ENCODE measurements at places on chromosomes 4 and X.

GRCh38 chrX:97691901-97692455 is 808.3 kb downstream of the RPA4 start:
- no peak for DNase-seq

GRCh38 chrX:151754047-151754429 is 19.5 kb downstream of the CNGA2 start:
- no peak for DNase-seq

DNA sequence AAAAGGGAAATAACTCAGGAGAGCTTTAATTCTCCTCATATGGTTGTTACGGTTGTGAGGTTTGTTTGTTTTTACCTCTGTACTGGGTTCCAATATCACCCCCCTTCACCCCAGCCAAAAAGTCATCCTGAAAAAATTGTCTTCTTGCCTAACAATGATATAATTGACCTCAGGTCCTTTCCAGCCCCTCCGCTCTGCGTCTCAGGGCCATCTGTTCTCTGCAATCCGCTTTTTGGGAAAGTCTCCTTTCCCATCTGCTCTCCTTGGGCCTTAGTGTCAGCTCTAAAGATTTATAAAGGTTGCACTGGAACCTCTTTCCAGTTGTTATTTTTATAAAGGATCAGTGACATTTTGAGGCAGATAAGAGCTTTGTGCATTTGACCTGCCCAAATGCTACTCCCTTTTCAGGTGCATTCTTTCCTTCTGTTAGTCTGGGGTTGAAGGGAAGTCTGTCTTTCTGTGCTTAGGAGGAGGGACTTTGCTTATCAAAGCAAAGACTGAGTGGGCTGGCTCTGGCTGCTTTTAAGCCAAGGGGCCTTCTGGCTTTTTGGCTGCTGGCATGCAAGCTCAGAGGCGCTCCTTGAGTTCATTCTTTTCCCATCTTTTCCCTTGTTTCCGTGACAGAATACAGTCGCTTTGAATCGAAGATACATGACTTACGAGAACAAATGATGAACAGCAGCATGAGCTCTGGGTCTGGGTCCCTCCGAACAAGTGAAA is 34.1 kb downstream of the DLG3 start:
- DNase-seq, result no peak

DNA sequence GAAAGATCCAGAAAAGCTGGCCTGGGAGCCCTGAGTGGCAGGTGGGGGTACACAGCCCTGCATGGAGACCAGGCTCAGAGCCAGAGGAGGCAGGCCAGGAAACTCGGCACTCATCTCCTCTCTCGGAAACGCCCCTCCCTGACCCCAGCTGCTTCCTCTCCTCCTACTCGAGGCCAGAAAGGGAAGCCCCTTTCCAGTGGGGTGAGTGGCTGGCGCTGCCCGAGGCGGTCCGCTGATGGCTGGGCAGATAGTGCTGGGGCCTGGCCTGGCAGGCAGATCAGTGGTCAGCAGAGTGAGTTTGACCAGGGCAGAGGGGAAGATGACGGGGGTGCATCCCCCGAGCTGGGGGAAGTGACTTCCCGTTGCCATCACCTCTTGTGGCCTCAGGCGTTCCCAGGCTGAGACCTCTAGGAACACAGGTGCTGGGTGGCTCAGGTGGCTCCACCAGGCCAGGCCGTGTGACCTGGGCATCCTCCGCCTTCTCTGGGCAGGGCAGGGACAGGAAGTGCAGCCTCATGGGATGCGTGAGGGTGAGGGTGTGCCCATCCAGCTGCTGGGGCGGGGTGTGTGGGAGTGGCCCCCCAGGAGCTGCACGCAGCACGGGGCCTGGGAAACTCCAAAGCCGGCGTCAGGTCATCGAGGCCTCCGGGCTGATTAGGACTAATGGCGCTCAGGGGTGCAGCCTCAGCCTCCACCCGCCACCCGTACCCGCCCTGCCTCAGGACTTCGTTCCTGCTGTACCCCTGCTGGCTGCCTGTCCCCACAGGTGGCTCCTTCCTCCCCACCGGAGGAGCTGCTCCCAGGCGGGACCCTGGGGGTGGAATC is 5.7 kb downstream of the SH3BP2 start:
- peak; percentile 66 for DNase-seq

DNA sequence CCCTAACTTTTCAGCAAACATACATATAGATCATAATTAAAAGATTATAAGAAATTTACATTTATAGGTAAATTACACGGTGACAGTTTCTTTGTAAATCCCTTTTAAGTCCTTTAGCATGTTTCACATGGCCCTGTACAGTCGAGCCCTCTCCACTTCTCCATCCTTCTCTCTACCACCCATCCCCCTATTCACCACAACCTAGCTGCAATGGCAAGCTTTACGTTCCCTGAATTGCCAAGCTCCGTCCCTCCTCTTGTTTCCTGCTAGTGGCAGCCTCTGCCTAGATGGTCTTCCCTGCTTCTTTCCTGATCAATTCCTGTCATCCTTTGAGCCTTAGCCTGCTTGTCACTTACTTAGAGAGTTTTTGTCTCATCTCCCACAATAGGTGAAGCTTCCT is 116.2 kb downstream of the TMA16 start:
- DNase-seq, result no peak

DNA sequence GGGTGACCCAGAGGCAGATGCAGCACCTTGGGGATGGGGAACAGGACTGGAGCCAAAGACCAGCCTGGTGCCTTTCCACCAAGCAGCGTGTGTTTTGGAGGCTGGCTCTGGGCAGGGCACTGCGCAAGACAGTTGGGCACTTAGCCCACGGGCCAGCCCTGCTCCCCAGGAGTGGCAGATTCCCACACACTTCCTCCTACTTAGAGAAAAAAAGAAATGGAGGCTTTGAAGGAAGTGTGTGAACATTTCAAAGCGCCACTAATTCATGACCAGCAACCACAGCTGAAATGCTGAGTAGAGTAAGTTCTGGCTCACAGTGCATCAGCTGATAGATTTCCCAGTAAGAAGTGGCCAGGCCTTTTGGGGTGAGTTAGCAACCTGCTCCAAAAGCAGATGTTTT is 54.9 kb upstream of the LGI2 start:
- no peak for DNase-seq

- no peak for DNase-seq
Observed at GRCh38 chr4:15012017-15012788, 9.9 kb downstream of the CPEB2 start.

- no peak for DNase-seq
Observed at GRCh38 chrX:9903146-9903545, 64.0 kb upstream of the CLDN34 start.

GRCh38 chrX:130082244-130083106 is 27.8 kb downstream of the ELF4 start:
- peak; percentile 94 for DNase-seq

GRCh38 chr4:138788267-138788790 is 227.3 kb upstream of the NOCT start:
- no peak for DNase-seq

DNA sequence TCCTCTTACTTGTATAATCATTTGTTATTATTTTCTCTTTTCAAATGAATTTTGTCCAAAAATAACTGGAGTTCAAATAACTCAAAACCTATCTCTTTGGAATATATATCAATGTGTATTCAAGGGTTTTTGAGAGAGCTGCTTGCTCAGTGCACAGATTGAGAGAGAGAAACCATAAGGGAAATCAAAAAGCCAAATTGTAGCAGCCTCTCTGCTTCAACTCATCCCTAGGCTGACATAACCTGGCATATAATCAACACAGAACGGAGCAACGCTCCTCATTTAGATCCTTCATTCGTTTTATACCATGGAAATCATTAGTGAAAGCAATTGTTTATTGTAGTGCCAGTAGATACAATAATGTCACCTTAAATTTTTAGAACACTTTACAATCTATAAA is 1.8 kb upstream of the GPM6A start:
- no peak for DNase-seq

- no peak for DNase-seq
Observed at GRCh38 chrX:6941041-6941440, 206.5 kb upstream of the STS start.

GRCh38 chr4:101643186-101643837 is 147.2 kb upstream of the BANK1 start:
- DNase-seq, result no peak

DNA sequence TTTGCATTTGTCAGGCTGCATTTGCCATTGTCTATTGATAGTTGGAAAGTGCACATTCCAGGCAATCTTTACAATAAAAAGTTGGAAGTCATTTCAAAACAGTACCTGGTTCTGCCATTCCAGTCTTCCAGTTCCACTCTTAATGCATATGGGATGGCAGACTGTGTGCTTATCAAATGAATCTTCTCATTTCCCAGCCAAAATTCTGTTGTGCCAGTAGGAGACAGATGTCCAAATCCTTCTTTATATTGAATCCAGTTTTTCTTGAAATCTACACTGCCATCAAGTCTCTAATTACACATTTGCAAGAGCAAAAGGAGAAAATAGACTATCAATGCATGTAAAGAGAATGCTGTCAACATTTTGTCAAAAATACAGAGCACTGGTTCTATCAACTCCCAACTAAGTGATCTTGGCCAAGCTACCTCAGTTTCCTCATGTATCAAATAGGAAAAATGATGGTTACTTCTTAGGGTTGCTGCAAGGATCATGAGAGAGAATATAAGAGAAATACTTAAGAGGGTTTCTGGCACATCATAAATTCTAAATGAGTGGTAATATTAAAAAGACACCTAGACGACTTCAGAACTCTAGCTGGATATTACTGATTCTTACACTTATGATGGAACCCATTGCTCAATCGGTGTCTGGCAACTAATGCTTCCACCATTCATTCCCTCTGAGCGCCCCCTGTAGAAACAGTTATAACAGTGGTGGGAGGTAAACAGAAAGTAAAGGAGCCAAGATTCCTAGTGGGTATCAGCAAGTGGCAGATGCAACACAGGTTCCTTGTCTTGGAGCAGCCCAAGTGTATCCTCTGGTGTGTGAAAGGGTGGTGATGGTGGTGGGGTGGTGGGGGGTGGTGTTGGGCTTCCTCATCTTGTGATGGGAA is 3.8 kb downstream of the FGG start:
- DNase-seq, result no peak

GRCh38 chr4:2049811-2050210 is 9.3 kb upstream of the NAT8L start:
- DNase-seq, result no peak

- no peak for DNase-seq
Observed at GRCh38 chr4:120452001-120452400, 385.4 kb upstream of the MAD2L1 start.

DNA sequence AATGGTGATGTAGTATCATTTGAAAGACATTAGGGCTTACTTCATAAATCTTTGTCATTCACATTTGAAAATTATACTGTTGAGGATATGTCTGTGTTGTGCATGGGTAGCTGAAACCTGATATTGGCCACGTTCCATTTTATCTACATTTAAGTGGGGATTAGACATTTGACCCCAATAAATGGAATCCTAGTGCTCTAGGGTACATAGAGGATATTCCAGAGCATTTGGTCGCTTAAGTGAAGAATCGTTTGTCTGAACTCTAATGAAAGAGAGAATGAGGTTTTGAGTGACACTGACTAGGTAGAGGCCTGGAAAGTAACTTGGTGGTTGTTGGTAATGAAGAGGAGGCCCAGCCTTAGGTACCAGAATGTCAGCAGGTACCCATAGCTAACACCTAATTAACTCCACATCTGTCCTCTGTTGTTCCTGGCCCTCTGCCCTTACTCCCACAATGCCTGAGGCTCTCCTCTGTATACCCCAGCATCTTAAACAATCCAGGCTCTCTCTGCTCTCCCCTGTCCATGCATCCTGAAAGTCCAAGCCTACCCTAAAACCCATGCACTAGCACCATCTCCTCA is 299.5 kb upstream of the KLF3 start:
- no peak for DNase-seq

GRCh38 chrX:10401239-10401638 is 219.1 kb downstream of the MID1 start:
- DNase-seq, result no peak
